ENCODE measurements at places on chromosomes 11 and 22.

GRCh38 chr22:39904862-39905261 is 4.0 kb downstream of the GRAP2 start:
- DNase-seq = no peak

DNA sequence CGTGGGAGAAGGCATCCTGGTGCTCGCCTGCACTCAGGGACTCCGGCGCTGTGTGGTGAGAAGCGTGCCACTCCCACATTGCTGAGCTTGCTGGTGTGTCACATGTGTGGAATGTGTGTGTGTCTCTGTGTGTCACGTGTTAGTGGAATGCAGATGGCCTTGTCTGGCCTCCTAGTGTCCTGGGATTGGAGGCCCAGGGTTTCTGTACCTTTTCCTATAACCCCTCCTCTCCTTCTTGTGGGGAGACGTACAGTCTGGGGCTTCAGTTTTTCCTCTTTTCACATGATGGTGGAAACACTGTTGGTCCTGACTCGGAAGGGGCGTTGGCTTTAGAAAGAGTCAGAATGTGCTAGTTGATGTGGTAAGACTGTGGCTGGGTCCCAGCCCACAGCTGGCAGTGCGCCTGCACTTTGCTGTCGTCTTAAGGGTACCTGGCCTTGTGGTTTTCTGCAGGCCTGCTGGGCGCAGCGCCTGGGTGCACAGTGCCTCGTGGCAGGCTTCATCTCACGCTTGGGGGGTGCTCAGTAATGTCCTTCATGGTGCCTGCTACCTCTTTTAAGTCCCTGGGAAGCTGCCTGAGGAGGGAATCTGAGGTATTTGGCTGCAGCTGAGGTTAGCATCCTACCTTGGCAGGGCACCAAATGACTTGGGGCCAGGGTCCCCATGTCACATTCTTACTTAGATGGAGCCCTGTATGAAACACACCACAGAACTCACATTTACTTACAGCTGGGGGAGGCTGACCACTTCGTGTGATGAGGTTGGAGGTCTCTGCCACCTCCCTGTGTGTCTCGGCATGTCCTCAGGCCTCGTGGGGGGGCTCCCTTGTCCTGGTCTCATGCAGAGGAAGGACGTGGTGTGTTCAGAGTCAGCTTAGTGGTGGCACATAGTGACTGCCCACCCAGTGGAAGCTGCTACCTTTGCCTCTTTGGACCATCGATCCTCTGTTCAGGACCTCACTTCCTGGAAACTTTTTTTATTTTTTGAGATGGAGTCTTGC is 61.9 kb downstream of the MED15 start:
- DNase-seq = no peak

DNA sequence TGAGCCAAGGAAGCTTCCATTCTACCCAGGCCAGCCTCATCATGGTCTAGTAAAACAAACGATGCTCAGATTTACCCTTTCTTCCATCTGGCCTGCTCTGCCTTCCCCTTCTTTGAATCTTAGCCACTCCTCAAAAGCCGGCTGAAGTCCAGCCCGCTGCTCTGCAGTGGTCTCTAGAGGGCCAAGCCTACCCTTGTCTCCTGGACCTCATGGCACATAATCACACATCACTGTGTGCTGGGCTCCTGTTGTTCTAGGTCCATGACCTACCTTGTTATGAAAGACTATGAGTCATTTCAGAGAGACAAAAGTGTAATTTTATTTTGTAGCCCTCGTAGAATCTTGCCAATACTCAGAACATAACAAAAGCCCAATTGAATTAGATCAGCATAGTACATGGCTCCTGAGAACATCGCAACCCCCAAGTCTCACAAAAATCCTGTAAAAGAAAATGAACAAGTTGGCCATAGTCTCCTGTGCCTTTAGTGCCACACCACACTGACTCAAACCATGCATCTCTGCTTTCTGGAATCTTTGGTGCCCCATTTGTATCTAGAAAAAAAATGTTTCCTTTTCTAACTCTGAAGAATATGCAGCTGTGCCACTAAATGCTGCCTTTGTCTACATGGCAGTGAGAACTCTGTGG is 192.7 kb downstream of the OPCML start:
- DNase-seq = peak; percentile 17

GRCh38 chr11:64524158-64524527 is 66.9 kb upstream of the SLC22A12 start:
- no peak for DNase-seq

- DNase-seq = no peak
Observed at GRCh38 chr11:44997566-44997965, 46.9 kb upstream of the TP53I11 start.

GRCh38 chr11:17594686-17595192 is 47.7 kb downstream of the OTOG start:
- DNase-seq = no peak

DNA sequence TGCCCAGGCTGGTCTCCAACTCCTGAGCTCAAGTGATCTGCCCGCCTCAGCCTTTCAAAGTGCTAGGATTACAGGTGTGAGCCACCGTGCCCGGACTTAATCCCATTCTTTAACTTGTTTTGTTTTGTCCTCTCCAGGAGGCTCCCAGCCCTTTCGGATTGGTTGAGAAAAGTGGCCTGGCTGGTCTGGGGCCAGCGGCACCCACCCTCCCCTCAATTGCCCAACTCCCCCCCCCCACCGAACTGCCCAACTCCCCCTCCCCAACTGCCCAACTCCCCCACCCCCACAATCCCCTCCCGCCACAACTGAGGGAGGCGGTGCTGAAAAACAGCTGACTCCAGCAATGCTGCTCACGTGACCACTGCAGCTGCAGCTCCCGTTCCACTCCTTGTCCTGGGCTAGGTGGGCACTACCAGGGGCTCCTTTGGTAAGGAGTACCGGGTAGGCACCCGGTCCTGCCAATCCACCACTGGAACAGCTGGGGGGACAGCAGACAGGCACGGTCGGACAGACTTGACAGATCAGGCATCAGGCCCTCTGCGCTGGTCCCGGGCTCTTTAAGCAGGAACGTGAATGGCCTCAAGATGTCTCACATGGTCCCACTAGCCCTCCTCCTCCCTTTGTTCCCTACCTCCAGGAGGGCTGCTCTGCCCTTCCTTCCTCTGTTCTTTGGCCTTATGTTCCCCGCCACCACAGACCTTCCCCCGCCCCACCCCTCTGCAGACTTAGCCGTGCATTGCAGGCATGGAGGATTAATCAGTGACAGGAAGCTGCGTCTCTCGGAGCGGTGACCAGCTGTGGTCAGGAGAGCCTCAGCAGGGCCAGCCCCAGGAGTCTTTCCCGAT is at the start of gene TCN2:
TCN2 (plus strand) TSS at position 720 of the 845 bp plus-strand sequence. CDS start 158 bp downstream, outside the sequence.
- DNase-seq = peak; percentile 81

DNA sequence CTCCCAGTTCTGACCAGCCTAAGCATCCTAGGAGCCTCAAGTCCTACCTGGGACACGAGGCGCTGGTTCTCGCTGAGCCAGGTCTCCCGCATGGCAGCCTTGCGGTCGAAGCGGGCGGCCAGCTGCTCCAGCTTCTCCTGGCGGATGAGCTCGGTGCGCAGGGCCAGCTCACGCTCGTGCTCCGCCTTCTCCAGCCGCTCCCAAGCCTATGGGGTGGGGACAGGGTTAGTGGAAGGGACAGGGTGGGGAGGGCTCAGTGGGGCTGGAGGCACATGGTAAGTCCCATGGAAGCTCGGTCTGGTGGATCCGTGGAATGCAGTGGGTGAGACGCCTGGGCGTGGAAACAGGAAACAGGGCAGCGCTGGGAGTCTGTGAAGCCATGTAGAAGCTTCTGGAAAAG is 20.9 kb downstream of the SPTBN2 start:
- no peak for DNase-seq

DNA sequence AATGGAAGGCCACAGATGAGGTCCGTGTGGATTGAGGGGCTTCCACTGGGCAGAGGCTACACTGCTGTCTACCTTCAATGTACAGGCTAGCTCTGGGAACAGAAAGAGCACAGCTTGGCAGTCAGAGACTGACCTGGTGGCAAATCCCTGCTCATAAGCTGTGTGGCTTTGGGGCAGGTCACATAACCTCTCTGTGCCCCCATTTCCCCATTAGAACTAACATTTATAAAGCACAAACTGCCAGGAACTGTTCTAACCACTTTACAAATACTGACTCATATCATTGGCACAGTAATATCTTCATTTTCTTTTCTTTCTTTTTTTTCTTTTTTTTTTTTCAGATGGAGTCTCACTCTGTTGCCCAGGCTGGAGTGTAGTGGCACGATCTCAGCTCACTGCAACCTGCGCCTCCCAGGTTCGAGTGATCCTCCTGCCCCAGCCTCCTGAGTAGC is 3.1 kb downstream of the FOSL1 start:
- no peak for DNase-seq

DNA sequence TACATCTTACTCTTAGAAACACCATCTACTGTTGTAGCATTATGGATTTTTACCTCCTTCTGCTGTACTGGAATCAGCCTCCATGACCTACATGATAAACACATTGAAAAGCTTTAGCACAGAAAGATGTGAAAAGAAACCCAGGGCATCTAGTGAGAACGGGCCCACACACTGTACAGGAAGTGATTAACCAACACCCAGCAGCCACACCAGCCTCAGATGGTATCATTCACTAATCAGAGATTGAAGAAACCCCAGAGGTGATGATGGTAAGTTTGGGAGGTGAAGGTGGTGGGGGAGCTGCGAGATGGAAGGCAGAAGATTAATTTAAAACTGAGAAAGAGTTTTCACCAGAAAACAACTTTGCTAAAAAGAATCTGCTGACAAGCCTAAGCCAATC is 46.1 kb downstream of the RASSF10 start:
- no peak for DNase-seq

- no peak for DNase-seq
Observed at GRCh38 chr11:34298871-34299270, 58.9 kb downstream of the ABTB2 start.

- no peak for DNase-seq
Observed at GRCh38 chr11:86257446-86257845, 12.9 kb downstream of the EED start.

DNA sequence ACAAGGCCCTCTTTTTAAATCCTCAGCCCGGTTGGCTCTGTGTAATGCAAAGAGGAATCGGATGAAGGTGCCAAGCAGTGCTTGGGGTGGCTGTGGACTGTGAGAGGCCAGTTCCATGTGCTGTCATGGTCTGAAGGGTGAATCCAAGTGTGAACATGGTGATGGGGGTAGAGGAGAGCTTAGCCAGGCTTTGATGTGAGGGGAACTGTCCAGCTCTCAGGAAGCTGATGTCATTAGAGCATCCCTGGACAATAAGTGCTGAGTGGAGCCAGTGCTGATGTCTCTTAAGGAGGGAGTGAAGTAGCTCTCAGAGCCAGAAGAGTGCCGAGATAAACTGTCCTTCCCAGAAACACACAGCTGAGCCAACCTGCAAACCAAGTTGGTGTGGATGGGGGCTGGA is 53.6 kb downstream of the NAV2 start:
- no peak for DNase-seq

GRCh38 chr11:124644426-124645280 is 22.0 kb downstream of the TBRG1 start:
- DNase-seq = peak; percentile 16

DNA sequence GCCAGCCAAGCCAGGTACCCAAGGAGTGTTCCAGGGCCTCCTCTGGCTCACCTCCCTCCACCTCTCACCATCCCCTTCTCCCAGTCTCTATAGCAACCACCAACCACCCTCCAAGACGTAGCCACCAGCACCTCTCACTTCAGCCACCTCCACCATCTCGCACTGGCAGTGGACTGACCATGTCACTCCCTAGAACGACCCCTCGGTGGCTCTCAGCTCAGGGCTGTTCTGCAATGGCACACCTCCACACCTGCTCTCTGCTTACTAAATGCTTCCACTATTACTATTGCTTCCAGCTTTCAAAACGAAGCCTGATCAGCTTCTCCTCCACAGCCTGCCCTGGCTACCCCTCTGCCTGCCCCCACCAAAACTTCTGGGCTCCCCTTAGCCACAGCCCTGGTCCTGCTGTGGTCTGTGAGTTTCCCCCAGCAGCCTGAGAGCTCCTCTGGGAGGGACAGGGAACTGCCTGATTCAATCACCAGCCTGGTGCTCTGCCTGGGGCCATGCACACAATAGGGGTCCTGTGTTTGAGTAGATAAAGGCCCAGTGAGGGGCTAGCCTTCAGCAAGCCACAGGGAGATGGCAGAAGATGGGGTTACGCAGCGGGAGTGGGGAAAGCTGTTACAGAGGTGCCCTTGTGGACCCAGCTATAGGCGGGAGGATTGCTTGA is 17.5 kb upstream of the CBX7 start:
- DNase-seq = no peak

DNA sequence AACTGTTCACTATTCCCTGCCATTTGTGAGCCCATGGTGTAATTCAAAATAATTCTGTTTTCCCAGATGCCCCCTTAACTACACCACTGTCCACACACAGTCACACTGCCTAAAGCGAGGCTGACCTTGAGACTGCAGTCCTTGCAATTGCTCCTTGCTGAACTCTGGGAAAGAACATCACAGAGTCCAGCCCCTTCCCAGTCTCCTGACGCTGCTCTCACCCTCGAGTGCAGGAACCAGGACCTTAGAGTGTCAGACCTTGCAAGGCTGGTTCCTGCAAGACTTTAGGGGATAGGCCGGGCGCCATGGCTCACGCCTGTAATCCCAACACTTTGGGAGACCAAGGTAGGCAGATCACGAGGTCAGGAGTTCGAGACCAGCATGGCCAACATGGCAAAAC is 33.6 kb downstream of the AHNAK start:
- no peak for DNase-seq

DNA sequence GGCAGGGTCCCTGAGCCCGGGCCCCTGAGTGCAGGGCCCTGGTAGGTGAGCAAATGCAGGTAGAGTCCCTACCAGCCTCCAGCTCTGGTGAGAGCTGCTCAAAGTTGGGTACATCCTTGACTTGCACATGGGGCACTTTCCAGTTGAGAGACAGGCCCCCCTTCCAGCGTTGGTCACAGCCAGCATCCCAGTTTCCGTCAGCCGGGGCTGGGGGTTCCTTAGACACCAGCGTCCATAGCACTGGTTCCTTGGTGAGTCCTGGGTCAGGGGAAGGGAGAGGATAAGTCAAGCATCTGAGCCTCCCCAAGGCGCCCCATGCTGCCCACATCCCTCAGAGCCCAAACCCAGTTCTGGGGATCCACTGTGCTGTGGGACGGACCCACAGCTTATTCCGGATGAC is 5.6 kb downstream of the PNPLA5 start:
- DNase-seq = no peak

DNA sequence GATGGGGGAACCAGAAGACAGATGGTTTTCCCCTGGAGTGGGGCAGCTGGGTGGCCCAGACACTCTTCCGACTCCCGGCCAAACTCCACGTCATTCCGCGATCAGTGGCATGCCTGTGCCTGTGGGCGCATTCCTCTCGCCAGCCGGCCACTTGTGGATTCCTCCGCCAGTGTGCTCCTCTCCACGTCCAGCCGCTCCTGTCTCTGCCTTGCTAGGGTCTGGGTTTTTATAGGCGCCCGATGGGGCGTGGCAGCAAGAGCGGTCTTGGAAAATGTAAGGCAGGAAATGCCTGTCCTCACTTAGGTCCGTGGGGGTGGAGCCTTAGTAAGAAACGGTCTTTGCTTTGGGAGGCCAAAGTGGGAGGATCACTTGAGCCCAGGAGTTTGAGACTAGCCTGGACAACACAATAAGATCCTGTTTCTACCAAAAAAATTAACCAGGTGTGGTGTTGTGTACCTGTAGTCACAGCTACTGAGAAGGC is 81.6 kb upstream of the SEPTIN5 start:
- no peak for DNase-seq

- DNase-seq = no peak
Observed at GRCh38 chr11:4611986-4612385, 4.0 kb upstream of the TRIM68 start.
